ENCODE measurements at places on chromosomes 11 and 22.

- DNase-seq, result no peak
Measured at GRCh38 chr11:118042796-118043195, 34.1 kb upstream of the TMPRSS4 start.

DNA sequence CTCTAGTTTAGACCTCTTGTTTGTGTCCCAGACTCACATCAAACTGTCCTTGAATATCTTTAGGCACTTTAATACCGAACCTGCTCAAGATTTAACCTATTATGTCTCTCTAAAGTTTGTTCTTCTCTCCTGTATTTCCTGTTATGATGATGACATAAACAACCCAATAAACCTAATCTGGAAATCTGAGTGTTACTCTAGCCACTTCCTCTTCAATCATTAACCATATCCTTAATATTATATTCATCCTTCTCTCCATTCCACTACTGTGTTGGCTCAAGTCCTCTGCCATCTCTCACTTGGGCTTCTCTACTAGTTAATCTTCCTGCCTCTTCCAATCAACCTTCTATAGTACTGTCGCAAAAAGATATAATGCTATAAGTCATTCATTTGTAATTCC lies 36.0 kb downstream of the COPB1 start:
- no peak for DNase-seq

DNA sequence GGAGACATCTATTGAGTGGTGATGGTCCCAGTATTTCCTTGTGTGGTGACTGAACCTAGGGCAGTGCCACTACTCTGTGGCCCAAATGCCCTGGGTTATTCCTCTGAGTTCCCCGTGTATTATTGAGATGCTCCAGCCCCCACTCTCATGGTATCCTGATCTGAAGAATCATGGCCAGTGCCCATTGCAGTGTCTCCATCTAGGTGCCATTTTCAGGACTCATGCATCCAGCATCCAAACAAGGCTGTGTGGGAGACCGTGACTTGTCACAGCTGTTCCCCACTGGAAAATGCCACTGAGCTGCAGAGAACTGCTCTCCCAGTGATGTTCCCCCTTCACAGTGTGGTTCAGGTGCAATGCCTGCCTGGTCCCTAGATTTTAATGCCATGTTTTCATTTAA lies 24.7 kb downstream of the GGTLC2 start:
- DNase-seq, result no peak

DNA sequence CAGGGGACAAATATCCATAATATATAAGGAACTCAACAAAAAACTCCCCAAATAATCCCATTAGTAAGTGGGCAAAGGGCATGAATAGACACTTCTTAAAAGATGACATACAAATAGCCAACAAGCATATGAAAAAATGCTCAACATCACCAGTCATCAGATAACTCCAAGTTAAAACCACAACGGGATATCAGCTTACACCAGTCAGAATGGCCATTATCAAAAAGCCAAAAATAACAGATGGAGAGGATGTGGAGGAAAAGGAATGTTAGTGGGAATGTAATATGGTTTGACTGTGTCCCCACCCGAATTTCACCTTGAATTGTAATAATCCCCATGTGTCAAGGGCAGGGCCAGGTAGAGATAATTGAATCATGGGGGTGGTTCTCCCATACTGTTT lies 350.1 kb downstream of the GUCY1A2 start:
- DNase-seq, result no peak

DNA sequence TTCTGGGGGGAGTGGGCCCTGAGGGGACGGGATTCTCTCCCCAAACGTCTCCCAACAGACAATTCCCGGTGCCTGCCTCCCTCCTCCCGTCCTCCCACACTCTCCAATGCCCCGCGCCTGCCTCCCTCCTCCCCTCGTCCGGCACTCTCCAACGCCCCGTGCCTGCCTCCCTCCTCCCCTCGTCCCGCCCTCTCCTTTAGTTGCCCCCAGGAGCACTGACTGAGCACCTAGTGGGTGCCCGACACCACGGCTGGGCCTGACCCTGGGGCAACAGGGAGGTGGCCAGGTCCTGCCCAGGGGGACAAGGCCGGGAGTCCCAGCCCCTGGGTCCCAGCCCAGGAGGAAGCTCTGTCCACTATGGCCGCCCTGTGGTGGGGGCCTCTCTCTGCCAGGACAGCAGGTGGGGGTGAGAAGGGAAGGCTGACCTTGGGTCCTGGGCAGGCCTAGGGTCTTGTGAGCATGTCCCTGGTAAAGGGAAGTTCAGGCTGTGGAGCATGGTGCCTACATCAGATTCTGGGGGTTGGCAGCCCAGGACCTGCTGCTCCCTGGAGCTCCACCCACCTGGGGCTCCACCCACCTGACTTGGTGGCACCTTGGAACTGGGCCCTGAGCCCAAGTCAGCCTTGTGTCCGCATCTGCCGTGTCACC lies 942.3 kb downstream of the BRD1 start:
- DNase-seq, result peak; percentile 50

GRCh38 chr11:109039611-109040010 lies 374.7 kb downstream of the DDX10 start:
- no peak for DNase-seq

DNA sequence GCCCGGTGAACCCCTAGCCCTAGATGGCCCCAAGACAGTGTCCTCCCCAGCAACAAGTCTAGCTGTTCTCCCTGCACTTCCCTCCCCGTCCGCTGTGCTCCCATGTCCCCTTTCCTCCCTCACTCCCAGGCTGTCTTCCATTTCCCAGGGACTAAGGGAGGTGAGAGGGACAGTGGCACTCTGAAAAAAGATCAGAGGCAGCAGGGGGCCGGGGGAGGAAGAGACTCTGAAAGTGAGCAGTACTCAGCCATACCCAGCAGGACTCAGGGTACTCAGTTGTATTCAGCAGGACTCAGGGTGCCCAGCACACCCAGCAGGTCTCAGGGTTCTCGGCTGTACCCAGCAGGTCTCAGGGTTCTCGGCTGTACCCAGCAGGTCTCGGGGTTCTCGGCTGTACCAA lies 48.4 kb upstream of the THY1 start:
- DNase-seq, result no peak

DNA sequence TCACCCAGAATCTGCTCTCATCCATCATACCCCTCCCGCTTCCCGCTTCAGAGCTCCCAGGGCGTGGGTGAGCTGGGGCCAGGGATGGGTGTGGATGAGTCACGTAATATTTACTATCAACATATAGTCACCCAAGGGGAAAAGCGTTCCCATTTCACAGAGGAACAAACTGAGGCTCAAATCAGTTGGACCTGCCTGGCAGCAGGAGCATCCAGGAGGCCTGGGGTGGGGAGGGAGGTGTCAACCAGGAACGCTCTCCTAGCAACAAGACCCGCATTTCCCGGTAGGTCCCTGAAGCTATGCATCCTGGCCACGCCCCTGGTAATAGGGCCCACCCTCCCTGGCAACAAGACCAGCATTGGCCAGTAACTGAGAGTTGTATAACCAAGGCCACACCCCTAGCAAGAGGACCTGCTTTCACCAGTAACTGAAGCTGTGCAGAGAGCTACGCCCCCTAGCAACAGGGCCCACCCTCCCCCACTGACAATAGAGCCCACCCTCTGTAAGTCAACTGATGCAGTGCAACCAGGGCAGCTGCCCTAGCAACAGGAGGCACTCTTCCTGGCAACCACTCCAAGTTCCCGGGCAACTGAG lies 32.7 kb upstream of the TXNRD2 start:
- DNase-seq, result no peak

- no peak for DNase-seq
Measured at GRCh38 chr22:38566726-38567504, 3.1 kb downstream of the DMC1 start.

- DNase-seq, result no peak
Measured at GRCh38 chr22:43235445-43236409, 48.8 kb upstream of the TTLL12 start.

DNA sequence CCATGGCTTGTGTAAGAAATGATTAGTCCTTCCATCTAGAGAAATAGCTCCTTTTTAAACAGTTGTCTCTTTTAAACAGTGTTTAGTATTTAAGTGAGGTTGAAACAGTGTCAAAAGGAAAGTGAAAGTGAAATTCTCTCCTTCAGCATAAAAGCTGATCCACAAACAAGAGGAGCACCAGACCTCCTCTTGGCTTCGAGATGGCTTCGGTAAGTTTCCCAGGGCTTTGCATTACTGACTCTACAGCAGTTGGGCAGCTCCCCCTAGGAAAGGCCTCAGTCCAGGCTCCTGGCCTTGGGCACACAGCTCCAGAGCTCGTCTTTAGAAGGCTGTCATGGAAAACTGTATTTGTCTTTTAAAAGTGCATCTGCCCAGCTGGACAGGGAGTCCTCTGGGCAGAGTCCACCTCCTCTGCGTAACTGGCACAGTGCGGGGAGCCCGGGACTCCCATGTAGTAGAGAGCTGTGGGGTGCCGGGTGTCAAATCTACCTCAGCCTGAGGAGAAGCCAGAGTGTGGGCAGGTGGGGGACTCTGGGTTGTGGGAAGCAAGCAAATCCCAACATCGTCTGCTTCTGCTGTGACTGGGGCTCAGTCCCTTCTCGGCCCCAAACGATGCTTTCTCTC lies at the start of gene PLAAT4:
Gene PLAAT4, plus strand, starts transcription at position 140 of the 624 bp plus-strand sequence. Its CDS starts 61 bp downstream, at position 201.
- no peak for DNase-seq

DNA sequence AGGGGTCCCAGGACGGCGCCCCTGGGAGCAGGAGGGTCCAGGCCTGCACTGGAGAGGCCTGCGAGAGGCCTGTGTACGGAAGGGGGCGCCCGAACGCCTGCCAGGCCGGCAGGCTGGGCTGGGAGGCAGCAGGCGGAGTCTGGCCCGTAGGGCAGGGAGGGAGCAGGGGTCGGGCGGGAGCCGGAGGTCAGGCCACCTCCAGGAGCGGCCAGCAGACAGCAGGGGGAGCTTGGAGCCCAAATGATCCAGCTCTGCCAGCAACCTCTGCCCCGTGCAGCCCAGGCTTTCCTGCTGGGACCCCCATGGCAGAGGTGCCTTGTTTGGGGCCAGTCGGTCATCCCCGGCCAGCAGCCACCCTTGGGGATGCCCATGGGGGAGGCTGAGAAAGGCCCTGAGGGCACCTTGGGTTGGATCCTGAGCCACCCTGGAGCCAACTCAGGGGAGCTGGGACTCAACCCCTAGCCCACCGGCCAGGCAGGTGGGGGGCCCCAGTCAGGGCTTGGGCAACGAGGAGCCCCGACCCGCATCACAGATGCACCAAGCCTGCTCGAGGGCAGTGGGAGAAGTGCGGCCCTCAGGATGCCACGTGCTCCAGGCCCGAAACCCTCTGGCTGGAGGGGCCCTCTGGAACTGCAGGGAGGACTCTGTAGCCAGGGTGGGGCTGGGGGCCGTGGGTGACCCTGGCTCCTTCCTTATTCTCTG lies 9.6 kb upstream of the SYT8 start:
- peak; percentile 60 for DNase-seq

- peak; percentile 71 for DNase-seq
Measured at GRCh38 chr11:46120346-46121300, 631 bp downstream of the PHF21A start.

- no peak for DNase-seq
Measured at GRCh38 chr22:23845265-23846080, 6.7 kb upstream of the DERL3 start.

- no peak for DNase-seq
Measured at GRCh38 chr11:12397931-12398334, 20.6 kb downstream of the PARVA start.

- DNase-seq, result no peak
Measured at GRCh38 chr11:103228807-103229206, 119.6 kb downstream of the DYNC2H1 start.

DNA sequence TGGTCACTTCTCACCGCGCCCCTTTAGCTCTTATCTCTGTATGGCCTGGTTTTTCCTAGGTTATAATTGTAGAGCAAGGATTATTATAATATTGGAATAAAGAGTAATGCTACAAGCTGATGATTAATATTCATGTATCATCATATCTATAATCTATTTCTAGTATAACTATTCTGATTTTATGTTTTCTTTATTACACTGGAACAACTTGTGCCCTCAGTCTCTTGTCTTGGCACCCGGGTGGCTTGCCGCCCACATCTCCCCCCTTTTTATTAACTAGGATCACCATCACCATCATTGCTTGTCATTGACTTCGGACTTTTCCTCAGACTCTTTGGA lies 11.0 kb downstream of the OR52K1 start:
- no peak for DNase-seq

GRCh38 chr11:72823105-72823804 lies 9.0 kb downstream of the ATG16L2 start:
- no peak for DNase-seq

DNA sequence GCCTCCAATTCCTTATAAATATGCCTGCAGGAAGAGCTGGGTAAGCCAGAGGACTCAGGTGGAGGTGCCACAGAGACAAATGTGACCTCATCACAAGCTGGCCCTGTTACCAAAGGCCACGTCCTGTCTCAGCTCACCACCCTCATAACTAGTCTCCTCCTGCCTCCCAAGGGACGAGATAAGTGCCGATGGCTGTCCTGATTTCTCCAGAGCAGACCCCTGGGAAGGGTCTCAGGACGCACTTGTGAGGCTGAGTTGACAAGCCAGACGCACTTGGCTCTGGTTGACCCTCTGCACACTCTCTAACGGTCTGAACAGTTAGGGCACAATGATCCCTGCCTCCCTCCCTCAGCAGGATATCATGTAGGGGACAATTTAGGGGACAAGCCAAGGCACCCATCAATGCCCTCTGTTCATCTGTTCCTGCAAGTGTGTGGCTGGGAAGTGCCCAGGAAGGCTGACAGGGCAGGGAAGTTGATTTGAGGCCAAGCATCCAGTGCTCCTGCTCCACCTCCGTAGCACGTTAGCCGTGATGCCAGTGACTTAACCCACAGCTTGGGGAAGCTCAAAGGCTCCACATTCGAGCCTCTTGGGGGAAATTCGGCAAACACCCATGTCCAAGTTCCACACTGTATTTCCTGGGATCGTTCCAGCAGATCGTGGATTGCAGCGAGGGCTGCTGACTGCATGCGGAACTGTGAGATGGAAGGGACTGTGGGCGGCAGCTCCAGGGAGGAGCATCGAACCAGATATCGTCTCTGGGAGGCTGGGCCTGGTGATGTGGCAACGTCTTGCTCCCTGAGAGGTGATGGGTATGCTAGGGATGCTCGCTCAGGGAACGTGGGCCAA lies 2.8 kb downstream of the SMIM38 start:
- DNase-seq, result no peak

DNA sequence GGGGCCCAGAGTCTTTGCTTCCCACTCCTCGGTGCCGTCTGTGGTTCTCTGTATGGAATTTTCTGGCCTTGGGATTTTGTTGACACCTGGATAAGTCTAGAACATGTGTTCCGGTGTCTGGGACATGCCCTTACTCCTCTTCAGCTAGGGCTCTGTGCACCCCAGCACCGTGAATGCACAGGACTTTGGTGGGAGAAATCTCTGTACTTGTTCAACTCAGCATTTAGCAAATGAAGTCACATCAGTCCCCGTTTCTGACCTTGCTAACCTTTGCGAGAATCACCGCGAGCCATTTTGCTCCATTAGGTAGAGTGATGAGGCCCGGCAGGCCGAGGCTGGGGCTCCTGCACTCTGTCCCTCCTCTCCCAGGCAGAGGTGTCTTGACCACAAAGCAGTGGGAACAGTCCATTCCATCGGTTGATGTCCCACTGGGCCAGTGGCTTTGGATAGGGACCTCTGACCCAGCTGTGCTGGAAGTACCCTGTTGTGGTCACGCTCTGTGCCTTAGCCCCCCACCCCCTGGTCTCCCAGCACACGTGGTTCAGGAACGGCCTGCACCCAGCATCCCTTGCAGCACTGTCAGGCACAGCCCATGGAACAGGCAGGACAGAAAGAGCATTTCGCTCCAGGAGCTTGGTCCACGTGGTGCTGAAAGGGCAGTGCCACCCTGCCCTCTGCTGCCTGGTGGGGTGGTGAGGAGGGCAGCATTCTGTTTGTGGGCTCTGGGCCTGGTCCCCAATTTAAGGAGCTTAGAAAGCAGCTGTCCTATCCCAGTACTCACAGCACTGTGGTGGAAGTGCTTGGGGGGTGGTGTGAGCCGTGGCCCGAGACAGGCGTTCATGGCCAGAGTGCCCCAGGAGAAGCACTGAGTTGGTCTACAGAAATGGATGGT lies 73.4 kb downstream of the MED15 start:
- no peak for DNase-seq
